ENCODE measurements at places on chromosomes 4 and X.

- no peak for DNase-seq
These were observed 637.8 kb downstream of the RAB28 start for GRCh38 chr4:12846368-12846767.

- peak; percentile 24 for DNase-seq
These were observed 38.7 kb downstream of the SEC24B start for GRCh38 chr4:109472343-109472761.

DNA sequence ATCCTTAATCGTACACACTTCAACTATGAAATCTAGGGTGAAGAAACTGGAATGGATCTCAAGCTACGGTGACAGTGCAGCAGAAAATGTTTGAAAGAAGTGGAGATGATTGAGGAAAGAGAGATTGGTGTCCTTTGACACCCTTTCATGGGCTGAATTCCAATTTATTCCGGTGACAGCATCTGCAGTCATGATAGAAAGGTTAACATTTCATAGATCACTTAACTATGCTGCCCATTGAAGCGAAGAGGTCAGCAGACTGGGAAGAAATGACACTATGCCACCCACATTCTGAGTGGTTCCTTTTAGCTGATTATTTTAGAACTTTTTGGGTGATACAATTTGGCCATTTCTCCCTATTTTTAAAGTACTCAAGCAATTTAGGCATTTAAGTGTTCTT, 82.3 kb downstream of the DNAAF6 start:
- DNase-seq, result no peak

- DNase-seq, result peak; percentile 2
These were observed 16.0 kb downstream of the TNMD start for GRCh38 chrX:100600758-100601157.

- no peak for DNase-seq
These were observed 42.3 kb upstream of the CCSER1 start for GRCh38 chr4:90084967-90085295.

- no peak for DNase-seq
These were observed 193.5 kb downstream of the CFAP299 start for GRCh38 chr4:80529026-80529425.

- no peak for DNase-seq
These were observed 40.5 kb upstream of the MGST2 start for GRCh38 chr4:139625093-139625455.
